ENCODE measurements at places on chromosomes 4 and X.

GRCh38 chr4:108328383-108328732, 159.6 kb upstream of the LEF1 start:
- no peak for DNase-seq

DNA sequence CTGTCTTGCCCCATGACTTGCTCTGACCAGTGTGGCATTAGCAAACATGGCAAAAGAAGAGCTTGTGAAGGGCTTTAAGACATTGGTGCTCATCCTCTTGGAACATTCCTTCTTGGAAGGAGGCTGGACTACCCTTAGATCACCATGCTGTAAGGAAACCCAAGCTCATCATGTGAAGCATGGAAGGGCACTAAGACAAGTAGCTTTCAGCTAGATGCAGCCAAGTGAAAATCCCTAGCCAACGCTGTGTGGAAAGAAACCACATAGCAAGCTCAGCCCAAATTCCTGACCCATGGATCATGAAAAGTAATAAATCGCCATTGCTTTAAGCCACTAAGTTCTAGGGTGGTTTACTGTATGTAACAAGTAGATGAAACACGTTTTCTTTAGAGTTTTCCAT, 12.4 kb upstream of the PACRGL start:
- no peak for DNase-seq

DNA sequence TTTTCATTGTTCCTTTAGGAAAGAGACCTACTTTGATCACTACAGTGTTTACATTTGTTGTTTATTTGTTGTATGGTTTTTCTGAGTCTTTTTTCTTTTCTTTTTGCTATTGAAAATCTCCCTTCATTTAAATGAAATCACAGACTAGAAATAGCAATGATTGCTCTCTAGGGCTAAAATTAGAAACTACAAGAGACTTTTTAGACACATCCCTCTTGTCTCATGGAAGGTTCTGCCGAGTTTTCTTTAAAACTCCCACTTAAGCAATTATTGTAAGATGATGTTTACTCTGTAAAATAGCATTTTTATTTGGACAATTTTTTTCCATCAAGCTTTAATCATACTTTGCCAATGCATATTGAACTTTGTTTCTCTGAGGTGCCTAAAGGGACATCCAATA, 136.6 kb downstream of the PALLD start:
- DNase-seq = no peak

DNA sequence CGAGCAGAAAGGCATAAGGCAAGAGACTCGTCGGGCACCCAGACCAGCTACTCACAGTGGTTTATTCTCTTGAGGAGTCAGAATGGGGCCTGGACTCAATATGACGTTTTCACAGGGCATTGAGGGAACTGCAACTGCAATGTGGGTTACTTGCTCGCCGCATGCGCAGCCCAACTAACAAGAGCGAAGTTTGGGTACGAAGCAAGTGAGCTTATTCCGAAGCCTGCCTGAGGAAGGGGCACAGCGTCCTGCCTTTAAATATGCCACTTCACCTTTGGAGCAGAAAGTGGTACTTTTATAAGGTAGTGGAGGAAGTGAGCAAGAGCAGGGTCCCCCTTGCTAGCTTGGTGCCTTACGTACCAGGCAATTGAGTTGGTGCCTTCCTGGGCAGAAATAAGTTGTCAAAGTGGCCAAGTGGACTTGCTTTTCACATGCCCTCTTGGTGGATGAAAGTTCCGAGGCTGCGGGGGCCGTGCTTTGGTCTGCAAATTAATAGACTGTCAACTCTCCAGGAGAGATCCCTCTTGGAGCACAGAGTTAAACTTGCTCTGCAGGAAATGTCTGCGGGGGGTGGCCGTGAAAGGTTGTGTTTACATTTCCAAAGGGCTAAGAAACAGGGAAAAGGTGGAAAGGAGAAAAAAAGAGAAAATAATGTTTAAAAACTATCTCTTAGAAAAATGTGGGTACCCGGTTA, 480.4 kb downstream of the TRIML1 start:
- DNase-seq = no peak

DNA sequence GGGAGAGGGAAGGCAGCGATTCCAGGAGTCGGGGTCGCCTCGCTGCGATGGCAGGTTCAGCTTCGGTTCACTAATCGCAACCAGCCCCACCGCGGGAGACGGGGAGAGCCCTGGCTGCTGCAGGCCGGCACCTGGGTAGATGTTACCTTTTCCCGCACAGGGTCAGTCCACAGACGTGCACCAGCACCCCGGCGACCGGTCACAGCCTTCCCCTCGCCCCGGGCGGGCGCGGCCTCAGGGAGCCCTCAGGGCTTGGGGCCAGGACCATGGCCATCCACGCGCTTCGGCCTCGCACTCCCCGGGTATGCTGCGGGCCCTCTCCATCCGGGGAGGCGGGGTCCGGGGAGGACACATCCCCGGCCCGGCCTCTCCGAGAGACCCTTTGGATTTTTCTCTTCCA, 26.1 kb upstream of the EXOC1L start:
- DNase-seq = no peak

GRCh38 chrX:25810202-25810601, 327.9 kb upstream of the MAGEB18 start:
- no peak for DNase-seq

Measured in stimulated activated CD4-positive, alpha-beta T cell treated with anti-CD3 and anti-CD28 coated beads, Interleukin-1b, Interleukin-23, amount 100 ng/mL, for 4 hours (primary cell).